ENCODE measurements at places on chromosomes 6 and 20.
A peak's percentile ranks its signal among the peaks of the same experiment; 100 is the strongest.

DNA sequence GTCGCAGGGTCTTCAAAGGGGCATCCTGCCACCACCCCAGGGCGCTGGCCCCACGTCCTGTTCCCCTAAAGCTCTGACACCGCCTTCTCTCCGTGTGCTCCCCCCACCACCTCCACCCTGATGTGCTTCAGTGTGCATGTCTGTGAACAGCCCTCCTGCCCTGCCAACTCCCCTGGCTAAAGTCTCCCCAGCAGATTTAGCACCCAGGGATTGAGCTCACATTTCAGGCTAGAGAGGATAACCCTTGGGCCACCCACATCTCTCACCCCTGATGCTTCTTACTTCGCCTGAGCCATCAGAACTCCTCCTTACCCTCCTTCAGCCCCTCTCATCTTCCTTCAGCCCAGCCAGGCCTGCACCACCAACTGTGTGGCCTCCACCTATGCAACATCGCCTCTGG is 7.5 kb downstream of the TMEM151B start:
- no peak for DNase-seq

DNA sequence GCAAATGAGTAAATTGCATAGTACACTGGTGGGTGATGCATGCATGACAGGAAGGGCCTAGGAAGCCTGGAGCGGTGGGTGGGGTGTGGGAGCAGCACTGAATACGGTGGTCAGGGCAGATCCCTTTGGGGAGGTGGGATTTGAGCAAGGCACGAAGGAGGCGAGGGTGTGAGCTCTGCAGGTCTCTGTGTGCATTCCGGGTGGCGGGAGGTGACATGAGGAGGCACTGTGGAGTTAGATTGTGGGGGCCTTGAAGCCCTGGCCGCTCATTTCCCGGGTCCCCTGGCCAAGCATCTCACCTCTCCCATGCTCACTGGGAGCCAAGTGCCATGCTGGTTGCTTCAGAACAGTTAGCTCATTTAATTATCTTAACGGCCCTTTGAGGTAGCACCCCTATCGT is 6.2 kb upstream of the SPDEF start:
- no peak for DNase-seq

GRCh38 chr20:62480318-62480717 is 4.5 kb upstream of the GATA5 start:
- DNase-seq: no peak

DNA sequence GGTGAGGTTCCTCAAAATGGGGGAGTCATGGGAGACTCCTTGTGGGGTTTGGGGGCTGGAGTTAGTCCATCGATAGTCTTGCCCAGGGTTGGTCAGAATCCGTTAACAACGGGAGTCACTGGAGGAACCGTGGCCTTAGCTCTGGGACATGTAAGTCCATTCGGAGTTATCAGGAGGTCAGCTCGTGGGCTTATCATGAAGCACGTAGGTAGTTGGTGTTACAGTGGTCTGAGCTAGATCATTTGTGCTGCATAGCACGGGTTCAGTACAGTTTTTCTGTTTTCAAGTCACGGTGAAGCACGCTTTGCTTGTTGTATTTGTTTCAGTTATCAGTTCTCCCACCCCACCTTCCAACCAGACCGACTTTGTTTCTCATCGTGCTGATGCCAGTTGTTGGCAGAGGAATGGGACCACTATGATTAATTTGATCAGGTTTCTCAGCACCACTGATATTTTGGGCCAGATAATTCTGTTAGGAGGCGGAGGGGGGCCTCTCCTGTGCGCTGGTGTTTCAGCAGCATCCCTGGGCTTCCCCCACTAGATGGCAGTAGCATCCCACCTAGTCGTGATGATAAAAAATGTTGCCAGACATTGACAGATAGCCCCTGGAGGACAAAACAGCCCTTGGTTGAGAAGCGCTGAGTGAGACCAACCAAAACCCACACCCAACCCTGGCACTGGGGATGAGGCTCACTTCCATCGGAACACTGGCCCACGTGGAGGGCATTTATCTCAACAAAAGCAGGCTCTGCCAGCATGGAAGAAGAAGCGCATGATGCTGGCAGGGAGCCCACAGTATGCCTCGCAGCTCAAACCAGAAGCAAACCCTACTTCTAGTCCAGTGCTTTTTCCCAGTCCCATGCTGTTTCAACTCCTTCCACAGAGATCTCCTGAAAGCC is 2.2 kb upstream of the APMAP start:
- peak; percentile 85 for DNase-seq

GRCh38 chr6:151963001-151963400 is 155.5 kb downstream of the ESR1 start:
- no peak for DNase-seq

GRCh38 chr6:15672291-15672690 is 9.5 kb upstream of the DTNBP1 start:
- no peak for DNase-seq

GRCh38 chr6:168170841-168171601 is 92.0 kb upstream of the FRMD1 start:
- DNase-seq: no peak

GRCh38 chr20:6051505-6051904 is 2.4 kb downstream of the LRRN4 start:
- DNase-seq: no peak

DNA sequence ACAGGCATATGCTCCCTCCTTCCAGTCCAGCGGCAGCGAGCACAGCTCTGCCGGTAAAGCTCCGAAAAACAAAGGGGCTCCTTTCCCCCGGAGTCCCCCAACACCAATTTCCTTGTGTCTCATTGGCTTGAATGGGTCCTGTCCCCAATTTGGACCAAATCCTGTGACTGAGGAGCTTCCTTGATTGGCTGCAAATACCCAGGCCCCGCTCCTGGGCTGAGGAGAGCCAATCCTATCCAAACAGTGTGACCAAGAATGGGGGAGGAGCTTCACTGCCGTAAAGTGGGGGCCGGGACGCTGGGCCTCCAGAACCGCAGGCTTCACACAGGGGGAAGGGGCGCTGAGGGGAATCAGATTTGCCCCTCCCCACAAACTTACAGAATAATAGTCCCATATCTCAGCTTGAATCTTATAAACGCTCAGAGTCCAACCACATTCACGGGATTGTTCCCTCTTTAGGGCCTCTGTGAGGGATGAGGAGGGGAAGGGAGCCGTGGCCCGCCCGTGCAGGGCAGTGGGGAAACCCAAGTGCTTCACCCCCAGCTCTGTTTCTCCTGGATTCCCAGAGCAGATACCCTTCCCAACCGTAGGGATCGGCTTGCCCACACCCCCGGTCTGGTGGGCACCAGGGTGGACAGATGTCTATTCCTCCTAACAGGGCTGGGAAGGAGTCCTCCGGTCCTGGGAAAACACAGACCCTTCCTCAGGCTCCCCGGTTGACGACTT is 141.0 kb upstream of the MLN start:
- DNase-seq: no peak

DNA sequence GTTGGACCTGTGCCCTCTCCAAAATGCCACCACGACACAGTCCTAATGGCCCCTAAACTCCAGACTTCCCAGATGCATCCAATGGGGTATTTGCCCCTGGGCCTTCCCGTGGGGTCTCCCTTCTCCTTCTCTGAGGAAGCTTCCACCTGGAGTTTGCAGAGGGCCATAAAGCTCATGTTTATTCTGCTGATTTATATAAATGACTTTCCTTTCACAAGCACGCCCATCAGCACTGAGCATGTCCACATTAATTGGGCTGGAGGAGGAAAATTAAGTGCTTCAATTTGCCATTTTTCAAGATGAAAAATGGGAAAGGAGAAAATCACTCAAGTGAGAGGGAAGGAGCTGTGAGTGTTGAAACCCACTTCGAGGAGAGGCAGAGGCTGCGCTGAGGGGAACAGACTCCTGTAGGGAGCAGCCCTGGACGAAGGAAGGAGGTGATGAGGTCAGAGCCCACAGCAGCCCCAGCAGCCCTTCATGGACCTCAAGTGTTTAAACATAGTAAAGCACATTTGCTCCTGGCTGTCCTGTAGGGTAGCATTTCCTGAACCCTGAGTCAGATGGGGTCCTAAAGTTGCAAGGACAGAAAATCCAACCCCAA is 434.9 kb upstream of the SULF2 start:
- no peak for DNase-seq

DNA sequence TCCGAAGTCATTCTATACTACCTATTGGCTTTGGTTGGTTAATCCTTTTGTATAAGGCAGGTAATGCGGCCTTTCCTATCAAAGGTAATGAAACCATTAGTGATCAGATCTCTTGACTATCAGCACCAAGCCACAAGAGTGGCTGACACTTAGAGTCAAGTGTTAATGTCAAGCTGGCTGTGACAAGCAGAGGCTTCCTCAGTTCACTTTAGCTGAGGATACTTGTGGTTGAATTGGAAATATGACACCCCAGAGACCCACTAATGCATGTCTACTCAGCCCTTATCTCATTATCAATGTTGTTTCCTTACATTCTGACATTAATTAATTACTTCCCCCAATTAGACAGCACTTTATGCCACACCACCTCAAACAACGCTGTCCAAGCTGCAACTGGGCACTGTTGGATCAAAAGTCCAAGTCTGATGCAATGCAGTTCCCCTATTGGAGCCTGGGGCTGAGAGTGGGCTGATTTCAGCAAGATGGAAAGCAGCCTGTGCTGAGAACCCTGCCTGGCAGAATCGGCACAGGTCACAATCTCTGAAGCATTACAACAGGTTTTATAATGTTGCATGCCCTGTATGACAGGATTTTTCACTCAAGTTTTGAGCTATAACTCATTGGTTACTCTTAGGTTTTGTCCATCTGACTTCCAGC is 273.5 kb downstream of the COL12A1 start:
- no peak for DNase-seq

- DNase-seq: no peak
These were observed 2.3 kb downstream of the MANBAL start for GRCh38 chr20:37291724-37292126.

DNA sequence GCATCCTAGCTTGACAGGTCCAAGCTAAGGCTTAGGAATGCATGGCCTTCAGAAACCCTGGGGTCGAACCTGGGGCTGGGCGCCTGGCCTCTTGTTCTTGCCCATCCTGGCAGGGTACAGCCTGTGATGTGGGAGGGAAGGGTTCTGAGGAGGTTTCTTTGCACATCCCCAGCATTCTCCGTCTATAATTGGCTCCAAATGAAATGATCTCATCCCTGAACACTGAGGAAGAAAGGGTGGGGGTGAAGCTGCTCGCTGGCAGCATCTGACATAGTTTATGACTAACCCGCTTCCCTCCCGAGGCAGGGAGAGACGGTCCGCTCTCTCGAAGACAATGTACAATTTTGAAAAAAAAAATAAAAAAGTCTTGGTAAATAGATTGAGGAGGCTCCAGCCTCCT is 67.1 kb upstream of the ZNFX1 start:
- no peak for DNase-seq

GRCh38 chr6:121314381-121315112 is 19.7 kb downstream of the TBC1D32 start:
- DNase-seq: no peak

GRCh38 chr20:63864545-63864977 is 509 bp upstream of the TPD52L2 start:
- DNase-seq: no peak

GRCh38 chr6:170147832-170148708 is 142.8 kb downstream of the DLL1 start:
- no peak for DNase-seq

DNA sequence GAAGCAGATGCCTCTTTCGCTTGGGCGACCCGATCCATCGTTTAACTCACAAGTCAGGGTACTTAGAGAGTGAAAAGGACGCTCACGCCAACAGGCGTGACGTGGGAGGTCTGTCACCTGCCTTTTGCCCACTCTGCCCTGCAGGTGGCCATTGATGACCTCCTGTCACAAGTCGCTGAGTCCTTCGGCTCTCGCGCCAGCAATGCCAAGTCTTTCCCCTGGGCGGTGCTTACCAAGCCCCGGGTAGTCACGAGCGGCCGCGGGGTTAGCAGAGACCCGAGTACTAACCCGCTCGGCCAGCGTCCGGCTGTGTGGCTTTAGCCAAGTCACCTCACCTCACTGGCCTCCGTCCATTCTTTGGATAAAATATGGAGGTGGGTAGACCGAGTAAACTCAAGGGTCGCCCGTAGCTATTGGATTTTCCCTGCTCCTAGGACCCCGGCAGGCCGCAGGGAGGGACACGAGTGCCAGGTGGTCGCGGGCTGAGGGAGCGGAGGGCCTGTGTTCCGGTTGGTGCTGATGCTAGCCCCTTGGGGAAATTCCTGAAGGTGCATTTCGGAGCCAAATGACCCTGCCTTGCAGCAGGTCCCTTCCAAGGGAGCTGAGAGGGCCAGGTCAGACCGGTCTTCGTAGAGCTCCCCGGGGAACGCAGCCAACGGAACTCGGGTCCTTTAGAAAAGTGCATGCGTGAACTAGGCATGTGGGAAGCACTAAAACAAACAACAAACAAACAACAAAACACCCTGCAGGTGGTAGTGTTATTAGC is 668 bp downstream of the PKIB start:
- no peak for DNase-seq

- no peak for DNase-seq
These were observed 373.0 kb downstream of the ZFAND3 start for GRCh38 chr6:38192487-38192886.

DNA sequence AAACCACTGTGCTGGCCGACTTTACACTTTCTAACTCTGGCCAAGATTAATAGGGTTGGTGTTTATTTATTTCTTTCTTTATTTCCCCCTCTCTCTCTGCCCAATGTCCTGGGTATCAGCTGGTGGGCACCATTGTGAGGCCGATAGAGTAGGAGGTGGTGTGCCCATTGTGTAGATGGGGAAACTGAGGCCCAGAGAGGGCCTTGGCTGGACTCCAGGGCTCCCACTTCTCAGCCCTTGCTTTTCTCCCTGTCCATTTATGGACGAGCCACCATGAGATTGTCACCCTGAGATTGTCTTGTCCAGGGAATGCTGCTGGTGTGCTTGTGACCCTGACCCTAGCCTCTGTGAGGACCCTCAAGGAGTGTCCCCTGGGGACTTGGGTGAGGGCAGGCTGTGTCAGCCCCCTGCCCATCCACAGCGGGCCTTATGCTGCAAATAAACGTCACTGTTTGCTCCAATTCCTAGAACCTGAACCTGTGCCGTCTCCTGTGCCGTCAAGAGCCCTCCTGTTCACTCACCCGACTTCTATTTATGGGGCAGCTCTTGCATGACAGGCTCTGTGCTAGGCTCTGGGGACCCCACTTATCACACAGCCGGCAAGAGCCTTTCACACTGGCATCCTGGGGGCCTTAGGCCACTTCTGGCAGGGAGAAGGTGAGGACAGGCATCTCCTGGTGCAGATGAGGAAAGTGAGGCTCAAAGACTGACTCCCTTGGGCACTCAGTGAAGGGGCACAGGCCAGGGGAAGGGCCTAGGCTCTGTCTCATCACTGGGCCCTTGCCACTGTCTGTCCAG is 24.8 kb downstream of the SUN5 start:
- no peak for DNase-seq

DNA sequence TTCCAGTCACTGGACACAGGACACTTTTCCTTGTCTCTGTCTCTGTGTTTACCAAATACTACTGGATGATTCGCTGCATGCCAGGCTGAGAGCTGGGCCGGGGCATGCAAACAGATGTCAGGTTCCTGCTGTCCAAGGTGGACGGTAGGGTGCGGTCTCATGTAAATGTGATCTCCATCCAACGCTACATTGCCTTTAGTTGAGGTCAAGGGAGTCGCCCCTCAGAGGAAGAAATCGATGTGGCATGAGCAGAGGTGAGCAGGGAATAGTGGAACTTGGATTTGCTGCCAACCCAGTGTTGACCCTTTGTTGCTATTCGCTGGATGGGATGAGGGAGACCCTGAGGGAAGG is 9.8 kb upstream of the TOX2 start:
- DNase-seq: no peak
